Skin of body (tissue), 3 donors: ENCODE measurements at places on chromosomes 5 and 9. TPM values are rescaled to one million over a fixed set of nuclear protein-coding genes. Genes with fewer than 3 reads are reported as not detected.

DNA sequence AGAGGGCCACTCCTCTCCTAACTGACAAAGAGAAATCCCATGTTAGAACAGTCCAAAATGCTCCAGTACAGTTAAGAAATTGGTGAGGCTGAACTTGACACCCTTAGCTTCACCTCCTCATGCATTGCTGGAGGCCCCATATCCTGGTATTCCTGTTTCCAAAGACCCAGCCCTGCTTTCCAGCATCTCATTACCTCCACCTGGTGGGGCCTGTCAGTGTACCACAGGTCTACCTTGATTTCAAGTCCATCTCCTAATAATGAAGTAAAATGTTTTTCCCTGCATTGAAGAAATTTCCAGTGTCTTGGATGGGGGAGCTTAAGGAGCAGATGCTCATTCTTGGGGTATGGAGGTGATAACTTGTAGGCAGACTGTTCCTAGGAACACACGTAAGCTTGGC lies 70.6 kb upstream of the S1PR3 start:
- DNase-seq = no peak

DNA sequence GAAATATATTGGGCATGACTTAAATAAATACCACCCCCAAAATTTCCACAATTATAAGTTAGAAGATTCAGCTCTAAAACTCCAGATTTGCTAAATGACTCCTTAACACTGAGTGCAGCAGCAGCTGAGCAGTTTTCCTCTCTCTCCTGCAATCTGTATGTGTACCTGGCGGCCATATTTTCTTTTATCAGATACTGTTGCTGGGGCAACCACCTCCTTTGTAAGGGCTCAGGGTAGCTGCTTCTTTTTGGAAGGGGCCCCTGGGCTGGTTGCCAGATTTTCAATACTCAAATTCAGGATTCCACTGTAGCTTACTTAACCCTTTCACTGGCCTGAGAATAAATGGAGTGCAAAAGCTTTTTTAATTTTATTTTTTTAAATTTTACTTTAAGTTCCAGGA lies 197.0 kb downstream of the TAF11L14 start:
- DNase-seq = no peak

DNA sequence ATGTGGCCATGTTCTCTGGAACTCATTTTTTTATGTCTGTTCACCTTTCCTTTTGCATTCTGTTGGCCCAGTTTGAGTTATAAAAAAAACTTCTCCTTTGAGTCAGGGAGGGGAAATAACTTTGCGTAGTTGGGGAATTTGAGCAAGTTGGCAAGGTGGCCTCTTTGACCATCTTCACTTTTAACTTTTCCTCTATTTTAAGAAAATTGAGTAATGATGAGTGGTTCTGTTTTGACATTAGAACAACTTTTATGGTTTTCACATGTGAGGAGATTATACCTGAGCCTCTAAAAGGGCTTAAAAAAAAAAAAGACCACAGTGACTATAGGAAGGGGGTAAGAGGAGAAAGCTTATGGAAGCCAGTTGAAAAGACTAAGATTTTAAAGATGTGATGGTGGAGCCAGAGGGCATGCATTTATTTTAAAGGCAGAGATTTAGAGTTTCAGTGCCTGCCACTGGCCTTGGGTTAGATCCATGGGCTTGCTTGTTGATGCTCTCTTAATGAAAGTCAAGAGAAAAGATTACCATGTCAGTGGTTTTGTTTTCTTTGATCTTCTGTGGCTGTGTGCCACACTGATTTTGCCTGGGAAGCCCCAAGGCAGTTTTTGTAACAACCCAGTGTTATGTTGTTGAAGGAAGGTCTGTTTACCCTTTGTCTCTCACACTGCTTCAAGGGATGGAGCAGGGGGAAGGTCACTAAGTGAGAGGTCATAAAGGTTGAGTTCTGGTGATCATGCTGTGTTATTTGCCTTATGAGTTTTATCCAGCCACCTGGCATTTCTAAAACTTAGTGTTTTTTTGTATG lies 219.7 kb upstream of the CD180 start:
- DNase-seq = no peak

The NR4A3 gene
- 5.4 TPM for total RNA-seq

GRCh38 chr5:103624035-103624480 lies 61.5 kb upstream of the NUDT12 start:
- DNase-seq = no peak

- no peak for DNase-seq
Measured at GRCh38 chr5:135004376-135004775, 29.7 kb downstream of the PITX1 start.
